Activated T-cell treated with anti-CD3 and anti-CD28 coated beads, Interleukin-2, amount 50 U/mL, for 4 hours (primary cell): ENCODE measurements at places on chromosomes 16 and 17. TPM values are rescaled to one million over a fixed set of nuclear protein-coding genes. Genes with fewer than 3 reads are reported as not detected.
A peak's percentile ranks its signal among the peaks of the same experiment; 100 is the strongest.

Gene MAPT
- total RNA-seq: 1.8 TPM

DNA sequence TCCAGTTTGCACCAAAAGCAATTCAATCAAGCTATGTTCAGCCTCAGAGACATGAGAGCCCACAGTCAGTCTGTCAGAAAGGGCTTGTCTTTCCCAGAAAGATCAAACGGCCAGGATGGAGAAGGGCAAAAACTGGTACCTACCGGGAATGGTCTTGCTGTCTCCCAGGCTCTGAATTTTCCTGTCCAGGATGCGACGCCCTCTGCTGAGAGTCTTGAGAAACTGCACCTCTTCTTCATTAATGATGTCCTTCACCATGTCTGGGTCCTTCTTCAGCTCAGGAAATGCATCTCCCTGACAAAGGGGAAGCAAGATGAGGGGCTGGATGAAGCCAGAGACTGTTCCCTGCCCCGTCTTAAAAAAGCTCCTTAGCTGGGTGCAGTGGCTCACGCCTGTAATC lies 15.8 kb upstream of the EXOSC6 start:
- DNase-seq: no peak

DNA sequence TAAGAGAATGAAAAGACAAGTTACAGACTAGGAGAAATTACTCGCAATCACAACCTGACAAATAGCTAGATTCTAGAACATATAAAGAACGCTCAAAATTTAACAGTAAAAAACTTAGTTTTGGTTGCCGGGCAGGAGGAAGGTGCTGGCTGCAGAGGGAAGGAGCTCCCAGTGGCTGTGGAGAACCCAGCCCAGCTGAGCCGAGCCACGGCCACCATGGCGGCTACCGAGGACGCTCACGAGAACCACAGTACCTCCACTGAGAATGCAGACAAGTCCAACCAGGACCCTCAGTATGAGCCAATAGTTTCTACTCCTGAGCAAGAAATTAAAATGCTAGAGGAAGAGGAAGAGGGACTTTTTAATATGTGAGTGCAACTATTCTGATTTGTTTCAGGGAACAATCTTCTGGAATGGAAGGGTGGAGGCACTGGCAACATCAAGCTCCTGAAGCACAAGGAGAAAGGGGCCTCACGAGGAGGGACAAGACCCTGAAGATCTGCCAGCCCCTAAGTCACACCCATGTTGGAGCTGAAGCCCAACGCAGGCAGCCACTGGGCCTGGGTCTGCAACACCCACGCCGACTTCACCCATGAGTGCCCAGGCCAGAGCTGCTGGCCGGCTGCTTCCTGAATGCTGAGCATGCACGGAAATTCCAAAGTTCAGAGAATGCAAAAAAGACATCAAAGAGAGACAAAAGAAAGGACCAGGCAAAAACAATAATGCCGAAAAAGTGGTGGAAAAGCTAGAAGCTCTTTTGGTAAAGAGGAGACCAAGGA lies 55.0 kb downstream of the DNAH17 start:
- no peak for DNase-seq

GRCh38 chr16:19375561-19376158 lies 42.0 kb upstream of the TMC5 start:
- no peak for DNase-seq

GRCh38 chr17:76072148-76072858 lies at the start of gene SRP68:
TSS of gene SRP68 (minus strand) at chr17:76072517. CDS start at chr17:76072491, 26 bp downstream.
- peak; percentile 80 for DNase-seq

Gene PLA2G10
- total RNA-seq: not detected

Gene CDRT15L2
- not detected for total RNA-seq

DNA sequence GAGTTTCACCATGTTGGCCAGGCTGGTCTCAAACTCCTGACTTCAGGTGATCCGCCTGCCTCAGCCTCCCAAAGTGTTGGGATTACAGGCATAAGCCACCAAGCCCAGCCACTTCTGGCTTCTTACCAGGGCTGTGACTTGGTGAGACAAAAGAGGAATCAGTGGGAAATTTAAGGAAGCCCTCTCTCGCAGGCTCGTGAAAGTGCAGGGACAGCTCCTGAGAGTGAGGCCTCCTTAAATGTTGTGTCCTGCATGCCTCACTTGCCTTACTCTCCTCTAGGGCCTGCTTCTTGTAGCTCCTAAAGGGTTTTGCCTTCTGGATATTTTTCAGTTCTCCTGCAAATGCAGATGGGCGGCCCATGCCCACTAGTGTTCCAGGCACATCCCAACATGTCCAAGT lies 5.2 kb downstream of the AHSP start:
- DNase-seq: no peak

Gene CACNG1
- total RNA-seq: not detected
